ENCODE measurements at places on chromosomes 12 and 14.

GRCh38 chr14:27015065-27015464, 417.2 kb upstream of the NOVA1 start:
- no peak for DNase-seq

DNA sequence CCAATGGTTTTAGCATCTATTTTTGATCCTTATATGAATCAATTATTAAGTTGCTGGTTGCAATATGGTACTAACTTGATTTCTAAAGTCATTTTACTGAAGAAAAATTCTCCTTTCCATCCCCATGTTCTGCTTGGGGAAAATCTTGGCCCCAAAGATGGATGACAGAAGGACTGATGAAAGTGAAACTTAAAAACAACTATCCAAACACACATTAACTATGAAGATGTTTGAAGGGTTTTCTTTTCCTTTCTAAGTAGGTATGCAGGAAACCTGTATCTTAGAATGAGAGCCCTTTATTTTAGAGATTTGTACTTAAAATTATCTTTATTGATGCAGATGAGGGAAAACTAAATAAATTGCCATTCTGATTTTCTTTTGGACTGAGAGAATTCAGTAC, 5.9 kb downstream of the C12orf71 start:
- no peak for DNase-seq

DNA sequence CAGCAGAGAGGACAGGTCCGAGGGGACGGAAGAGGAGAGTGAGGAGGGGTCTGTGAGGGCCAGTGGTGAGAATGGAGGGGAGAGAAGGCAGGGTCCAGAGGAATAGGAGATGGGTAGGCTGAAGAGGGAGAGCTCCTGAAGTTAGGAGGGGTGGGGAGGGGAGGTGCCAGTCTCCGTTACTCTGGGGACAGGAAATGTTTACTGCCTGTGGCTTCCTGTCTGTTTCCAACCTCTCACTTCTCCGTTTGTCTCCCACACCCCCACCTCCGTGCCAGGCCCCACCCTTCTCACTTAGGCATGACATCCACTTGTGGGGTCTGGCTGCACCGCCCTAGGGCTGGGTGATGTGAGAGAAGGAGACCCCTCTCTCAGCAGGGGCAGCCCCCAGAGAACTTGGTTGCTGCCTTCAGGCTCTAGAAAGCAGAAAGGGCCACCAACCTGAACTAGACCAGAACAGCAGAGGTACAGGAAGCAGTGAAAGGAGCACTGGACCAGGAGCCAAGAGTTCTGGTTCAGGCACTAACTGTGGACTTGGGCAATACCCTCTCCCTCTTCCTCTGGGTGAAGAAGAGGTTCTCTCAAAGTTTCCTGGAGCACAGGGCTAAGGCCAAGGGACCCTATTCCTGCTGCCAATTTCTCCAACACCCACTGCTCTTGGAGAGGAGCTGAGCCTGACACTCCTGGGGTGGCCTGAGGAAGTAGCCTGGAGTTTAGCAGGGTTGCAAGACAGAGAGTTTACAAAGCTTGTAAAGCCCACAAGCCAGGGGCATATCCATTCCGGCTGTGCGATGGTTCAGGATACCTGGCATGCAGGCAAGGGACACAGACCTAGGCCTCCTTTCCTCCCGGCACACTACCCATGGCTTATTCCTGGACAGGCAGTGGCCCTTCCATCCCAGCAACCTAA, 5.5 kb downstream of the ITGA5 start:
- peak; percentile 80 for DNase-seq

DNA sequence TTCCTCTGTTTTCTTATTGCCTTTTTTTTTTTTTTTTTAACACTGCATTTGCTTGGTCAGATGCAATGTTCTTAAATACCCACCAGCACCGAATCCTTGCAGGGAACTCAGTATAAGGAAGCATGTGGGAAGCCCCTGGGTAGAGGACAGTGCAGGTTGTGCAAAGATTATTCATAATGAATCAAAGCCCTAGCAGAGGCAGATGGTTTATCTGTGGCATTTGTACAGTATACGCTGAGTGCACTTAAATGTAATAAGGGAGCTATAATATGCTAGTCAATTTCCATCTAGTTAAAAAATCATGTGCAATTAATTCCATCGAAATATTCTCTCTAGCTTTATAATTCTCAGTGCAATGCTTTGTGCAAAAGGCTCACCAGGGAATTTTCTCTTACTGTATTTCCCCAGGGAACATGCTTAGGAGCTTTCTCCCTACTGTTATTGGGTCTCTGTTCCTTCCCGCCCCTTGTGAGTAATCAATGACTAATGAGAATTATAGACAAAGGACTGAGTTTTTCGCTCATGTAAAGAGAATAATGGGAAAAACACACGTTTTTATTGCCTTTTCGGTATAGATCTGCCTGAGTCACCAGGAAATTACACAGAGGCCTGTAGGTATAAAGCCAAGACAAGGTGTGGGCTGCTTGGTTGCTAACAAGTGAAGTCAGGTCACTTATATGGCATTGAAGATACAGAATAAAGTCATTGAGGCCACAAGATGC, 1214.3 kb upstream of the TMEM132C start:
- DNase-seq, result no peak

DNA sequence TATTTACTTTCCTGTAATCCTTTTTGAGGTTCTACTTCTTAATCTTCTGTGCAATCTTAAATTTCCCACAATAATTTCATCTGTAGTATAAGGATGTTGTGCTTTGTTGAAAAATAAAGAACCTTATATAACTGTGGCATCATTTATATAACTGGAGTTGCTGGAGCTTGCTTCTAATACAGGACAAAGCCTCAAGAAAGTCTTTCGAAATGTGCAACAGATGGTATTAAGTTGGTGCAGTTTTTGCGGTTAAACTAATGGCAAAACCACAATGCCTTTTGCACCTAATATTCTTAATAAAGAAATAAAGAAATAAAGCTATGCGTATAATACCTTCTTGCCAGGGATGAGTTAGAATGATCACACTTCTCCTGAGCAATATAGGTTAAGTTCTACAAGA, 180.0 kb downstream of the KITLG start:
- DNase-seq, result no peak

- no peak for DNase-seq
Measured at GRCh38 chr12:122185079-122185478, 2.2 kb downstream of the LRRC43 start.

- DNase-seq, result no peak
Measured at GRCh38 chr14:65588426-65589140, 176.1 kb downstream of the FUT8 start.

- DNase-seq, result no peak
Measured at GRCh38 chr12:58932806-58933681, 12.7 kb upstream of the LRIG3 start.

DNA sequence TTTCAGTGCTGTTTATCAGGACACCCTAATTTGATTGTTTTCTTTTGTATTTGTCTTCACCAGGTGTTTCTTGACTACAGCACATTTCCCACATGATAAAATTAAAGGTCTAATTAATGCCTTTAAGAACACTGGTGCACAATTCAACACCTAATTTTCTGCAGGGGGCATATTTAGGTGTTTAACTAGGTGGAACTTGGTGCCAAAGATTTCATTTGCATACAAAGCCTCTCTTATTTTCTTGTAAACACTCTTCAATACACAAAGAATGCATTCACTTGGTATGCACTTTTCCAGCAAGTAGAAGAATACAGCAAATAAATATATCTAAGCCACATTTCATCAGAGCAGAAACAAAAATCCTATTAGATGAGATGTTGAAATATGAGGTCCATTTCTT, 646.2 kb upstream of the FOXG1 start:
- DNase-seq, result no peak

- peak; percentile 11 for DNase-seq
Measured at GRCh38 chr12:13504074-13504473, 307.5 kb downstream of the EMP1 start.

- peak; percentile 94 for DNase-seq
Measured at GRCh38 chr12:124927201-124928094, 13.0 kb upstream of the UBC start.

- peak; percentile 2 for DNase-seq
Measured at GRCh38 chr12:92769124-92769901, 66.5 kb downstream of the PLEKHG7 start.

DNA sequence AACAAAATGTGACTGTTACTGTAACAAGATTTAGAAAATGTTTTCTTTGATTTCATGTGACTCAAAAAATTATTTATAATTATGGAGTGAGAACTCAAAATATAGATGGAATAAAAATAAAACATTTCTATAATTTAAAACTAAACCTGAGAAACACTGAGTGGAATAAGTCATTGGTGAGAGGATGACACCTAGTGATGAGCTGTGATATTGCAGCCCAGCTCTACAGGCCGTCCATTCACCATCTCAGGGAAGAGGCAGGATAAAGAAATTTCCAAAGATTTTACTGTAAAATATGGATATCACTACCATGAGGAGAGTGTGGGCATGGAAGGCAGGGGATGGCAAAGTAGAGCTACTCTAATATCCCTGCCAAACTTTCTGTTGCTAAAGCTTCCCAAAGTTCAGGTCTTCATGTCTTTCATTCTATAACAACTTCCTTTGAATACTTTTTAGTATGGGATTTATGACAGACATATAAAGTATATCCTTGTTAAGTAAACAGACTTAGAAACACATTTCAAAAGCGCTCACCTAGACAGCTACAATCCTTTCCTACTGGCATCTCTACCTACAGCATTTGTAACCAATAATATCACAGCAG, 308.0 kb downstream of the ITPR2 start:
- peak; percentile 12 for DNase-seq

- DNase-seq, result no peak
Measured at GRCh38 chr14:31932675-31933074, 144.4 kb upstream of the ARHGAP5 start.

- no peak for DNase-seq
Measured at GRCh38 chr12:117606024-117606423, 244.6 kb upstream of the NOS1 start.

DNA sequence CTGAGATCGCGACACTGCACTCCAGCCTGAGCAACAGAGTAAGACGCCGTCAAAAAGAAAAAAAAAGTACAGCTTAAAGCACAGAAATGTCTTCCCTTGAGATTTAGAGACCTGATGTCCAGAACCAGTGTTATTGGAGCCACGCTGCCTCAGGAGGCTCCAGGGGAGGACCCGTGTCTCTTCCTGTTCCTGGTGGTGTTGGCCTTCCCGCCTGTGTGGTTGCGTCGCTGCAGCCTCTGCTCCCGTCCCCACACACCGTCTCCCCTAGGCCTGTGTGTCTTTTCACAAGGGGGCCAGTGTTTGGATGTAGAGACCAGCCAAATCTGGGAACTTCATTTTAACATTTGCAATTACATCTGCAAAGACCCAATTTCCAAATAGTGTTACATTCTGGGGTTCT, 8.6 kb upstream of the FBRSL1 start:
- DNase-seq, result no peak

DNA sequence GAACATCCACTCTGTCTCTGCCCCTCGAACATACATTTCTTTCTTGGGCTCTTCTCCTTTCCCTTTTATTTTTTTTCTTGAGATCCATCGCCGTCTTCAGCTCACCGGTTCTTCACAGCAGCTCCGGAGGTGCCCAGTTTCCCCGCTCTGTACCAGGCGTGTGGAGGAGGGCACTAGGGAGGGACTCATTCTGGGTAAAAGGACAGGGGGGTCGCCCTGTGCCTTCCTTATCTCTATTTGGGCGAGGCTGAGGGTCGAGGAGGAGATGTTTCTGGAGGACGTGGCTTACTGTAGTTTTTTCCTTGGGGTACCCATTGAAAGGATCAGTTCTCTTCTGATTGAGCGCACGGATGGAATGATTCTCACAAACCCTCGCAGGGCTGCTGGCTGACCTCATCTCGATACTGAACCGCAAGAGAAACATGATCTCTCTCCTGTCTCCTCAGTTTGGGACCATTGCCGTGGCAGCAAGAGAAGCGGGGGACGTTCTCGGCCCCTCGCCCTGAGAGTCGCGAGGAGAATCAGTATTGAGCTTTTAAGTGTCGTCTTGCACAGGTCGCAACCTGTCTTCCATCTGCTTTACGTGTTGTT, 386 bp downstream of the LIN52 start:
- peak; percentile 66 for DNase-seq

GRCh38 chr14:60926002-60926401, 54.9 kb downstream of the TRMT5 start:
- no peak for DNase-seq

DNA sequence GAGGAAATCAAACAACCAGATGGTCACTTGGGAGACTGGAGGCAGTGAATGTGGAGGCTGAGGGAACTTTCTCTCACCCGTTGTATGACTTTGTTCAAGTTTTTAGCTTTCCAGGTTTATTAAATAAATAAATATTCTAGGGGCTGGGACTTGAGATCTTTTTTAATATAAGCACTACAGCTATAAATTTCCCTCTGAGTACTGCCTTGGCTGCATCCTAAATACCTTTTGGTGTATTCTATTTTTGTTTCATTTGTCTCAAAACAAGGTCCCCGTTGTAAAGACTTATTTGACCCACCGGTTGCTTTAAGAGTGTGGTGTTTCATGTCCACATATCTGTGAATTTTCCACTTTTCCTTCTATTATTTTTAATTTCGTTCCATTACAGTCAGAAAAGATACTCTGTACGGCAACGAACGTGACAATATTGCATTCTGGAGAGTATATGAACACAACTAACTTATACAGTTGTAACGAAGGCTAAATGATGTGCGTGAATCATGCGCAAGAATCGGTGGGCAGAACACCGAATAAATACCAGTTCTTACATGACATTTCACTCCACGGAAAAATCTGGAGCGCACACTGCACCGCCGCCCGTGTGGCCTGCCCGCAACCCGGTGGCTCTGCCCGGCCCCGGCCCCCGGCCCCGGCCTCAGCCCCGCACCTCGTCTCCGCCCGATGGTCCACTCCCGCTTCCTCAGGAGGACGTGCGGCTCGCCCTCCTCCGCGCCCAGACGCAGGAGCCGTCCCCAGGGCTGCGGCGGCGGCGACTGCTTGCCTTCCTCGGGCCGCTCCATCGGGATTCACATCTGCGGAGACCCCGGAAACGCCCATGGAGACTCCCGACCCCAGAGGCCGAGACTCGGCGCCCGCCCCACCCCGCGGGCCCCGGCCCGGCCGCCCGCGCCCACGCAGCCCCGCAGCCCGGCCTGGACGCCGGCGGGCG, 602 bp downstream of the CHFR start:
- DNase-seq, result no peak

- DNase-seq, result no peak
Measured at GRCh38 chr14:89470401-89470800, 53.4 kb upstream of the FOXN3 start.

- no peak for DNase-seq
Measured at GRCh38 chr12:82793751-82794281, 107.1 kb downstream of the TMTC2 start.

- no peak for DNase-seq
Measured at GRCh38 chr12:62332598-62332997, 72.4 kb downstream of the USP15 start.

DNA sequence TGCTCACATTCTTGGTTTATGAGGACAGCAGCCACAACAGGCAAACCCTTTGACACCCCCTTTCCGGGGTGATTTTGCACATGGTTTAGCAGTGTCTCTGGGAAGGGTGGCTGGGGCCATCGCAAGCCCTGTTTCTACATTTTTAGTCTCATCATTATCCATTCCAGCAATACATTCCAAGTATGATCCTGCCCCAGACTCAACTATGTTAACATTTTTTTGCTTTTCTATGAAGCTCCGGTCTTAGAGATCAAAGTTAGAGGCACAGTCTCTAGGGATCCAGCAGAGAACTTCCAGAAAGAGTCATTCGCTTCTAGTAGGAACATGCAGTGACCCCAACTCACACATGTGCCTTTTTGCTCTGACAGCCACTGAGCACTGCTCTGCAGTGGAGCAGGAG, 130.9 kb downstream of the TBX5 start:
- no peak for DNase-seq

GRCh38 chr12:58309806-58310205, 368.4 kb downstream of the ATP23 start:
- no peak for DNase-seq

- DNase-seq, result no peak
Measured at GRCh38 chr12:124512667-124513296, 54.6 kb downstream of the NCOR2 start.
